ENCODE measurements at places on chromosomes 7 and 10. TPM values are rescaled to one million over a fixed set of nuclear protein-coding genes. Genes with fewer than 3 reads are reported as not detected.

SMARCD3 gene
- 4.1 TPM for total RNA-seq

DNA sequence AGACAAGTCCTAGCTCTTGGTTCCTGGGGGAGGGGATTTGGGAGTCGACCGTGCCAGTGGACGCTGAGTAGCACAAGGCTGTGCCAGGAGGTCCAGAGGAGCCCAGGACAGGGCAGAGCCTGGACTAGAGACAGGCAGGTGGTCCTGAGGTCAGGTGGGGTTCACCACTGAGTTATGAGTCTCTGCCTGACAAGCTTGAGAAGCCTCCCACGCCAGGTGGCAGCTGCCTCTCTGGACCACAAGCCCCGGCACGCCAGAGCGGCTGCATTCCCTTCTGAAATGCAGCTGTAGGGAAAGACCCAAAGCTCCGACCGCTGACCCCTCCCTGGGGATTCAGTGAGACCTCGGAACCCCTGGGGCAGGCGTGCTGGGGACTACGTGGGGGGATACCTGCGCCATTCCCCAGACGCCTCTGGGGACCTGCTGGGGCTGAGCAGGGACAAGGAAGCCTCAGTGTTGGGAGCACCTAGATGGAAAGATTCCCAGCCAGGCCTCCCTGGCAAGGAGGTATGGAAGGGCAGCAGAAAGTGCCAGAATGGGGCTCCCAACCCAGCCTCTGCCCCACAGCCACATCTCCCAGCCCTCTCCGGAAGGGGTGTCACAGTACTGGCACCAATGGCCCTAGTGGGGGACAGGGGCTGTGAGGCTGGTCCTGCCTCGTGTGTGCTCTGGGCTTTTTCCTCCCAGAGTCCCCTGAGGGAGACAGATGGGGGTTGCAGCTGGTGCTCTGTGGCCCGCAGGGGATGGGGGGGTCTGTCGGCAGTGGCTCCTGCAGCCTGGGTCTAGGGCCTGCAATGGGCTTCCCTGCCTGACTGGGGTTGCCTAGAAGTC lies 29.0 kb downstream of the PDGFA start:
- DNase-seq = no peak
- H3K4me3 ChIP-seq = no peak overlapping the region
- no peaks in the 10 kb centered on the region for H3K4me1 ChIP-seq
- H3K36me3 ChIP-seq = no peaks in the 10 kb centered on the region

GRCh38 chr10:101394524-101395133 lies 40.7 kb downstream of the BTRC start:
- H3K27me3 ChIP-seq = no peaks in the 10 kb centered on the region
- no peak overlapping the region for H3K27ac ChIP-seq
- H3K36me3 ChIP-seq = peaks cover 2% of the 10 kb centered on the region
- no peak overlapping the region for H3K4me3 ChIP-seq

GRCh38 chr10:98338318-98338717 lies 70.3 kb upstream of the LOXL4 start:
- no peaks in the 10 kb centered on the region for H3K4me1 ChIP-seq
- H3K27me3 ChIP-seq = peaks cover 38% of the 10 kb centered on the region
- no peak for DNase-seq
- H3K4me3 ChIP-seq = no peak overlapping the region

DNA sequence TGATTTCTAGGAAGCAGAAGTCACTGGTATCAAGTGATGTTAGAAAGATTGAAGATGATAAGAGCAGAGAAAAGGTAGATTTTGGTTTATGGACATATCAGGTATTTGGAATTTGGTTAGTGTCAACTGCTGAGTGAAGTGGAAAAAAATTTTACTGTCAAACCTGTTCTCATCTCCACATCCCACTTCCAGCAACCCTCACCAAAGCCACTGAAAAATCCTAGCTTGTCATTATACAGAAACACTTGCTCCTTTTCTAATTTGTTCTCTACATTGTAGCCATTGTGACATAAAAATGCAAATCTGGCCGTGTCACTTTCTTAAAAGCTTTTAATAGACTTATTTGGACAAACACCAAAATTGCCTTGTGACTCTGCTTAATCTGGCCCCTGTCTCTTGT lies 54.0 kb downstream of the TRIM24 start:
- H3K4me3 ChIP-seq = no peak overlapping the region
- DNase-seq = no peak
- H3K4me1 ChIP-seq = peaks cover 7% of the 10 kb centered on the region
- H3K27me3 ChIP-seq = no peaks in the 10 kb centered on the region
- peaks cover 78% of the 10 kb centered on the region for H3K36me3 ChIP-seq

DNA sequence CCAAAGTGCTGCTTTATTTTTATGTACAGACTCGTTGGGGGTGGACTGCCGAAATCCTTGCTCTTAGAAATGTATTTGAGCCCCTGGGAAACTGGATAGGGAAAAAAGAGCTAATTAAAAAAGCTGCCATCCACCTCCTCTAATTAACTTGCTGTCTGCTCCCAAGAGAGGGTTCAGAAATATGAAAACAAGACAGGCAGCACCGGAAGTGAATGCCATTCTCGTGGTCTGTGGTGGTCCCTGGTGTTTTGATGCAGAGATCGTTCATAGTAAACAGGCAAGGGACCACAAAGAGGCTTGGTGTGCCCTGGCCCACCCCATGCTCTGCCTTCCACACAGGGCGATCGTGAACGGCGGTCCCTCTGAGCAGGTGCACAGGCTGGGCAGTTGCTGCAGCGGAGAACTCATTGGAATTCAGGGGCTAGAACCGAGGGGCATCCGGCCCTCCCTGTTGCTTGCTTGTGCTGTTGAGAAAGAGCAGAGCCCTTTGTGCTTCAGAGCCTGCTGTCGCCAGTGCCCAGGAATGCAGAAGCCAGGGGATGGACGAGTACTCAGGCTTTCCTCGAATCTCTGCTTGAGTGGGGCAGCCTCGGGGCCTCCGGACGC lies 79.1 kb upstream of the BTBD16 start:
- H3K4me1 ChIP-seq = no peaks in the 10 kb centered on the region
- H3K36me3 ChIP-seq = no peaks in the 10 kb centered on the region
- H3K4me3 ChIP-seq = no peak overlapping the region

DNA sequence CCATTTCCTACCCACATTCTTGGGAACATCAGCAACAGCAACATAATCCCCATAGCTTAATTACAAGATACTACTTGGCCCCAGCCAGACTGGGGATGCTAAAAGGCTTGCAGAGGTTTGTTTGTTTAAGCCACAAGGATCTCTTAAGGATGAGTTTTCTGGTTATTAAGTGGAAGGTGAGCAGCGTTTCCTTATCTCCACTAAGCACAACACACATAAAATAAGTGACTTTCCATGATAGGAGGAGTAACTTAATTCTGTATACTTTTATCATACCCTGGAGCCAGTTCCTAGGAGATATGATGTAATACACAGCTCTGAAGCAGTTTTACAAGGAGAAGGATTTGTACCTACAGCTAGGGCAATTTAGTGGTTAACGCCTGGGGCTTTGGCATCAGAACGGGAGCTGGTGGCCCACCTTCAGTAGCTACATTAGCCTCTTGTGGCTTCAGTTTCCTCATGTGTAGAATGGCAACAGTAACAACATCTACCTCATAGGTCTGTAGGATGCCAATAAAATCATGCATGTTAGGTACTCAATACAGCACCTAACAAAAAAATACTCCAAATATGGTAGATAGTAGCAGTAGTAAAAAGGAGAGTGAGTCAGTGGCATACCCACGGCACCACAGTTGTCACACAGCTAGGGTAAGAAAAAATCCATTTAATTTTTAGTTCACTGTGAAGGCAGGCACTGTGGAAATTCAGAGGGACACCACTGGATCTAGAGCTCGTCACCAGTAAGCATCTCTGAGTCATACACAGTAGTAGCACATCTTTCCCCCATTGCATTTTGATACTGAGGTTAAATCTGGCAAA lies 55.2 kb downstream of the DOCK4 start:
- no peak overlapping the region for H3K27ac ChIP-seq
- DNase-seq = no peak
- H3K4me3 ChIP-seq = no peak overlapping the region
- H3K36me3 ChIP-seq = no peaks in the 10 kb centered on the region
- H3K4me1 ChIP-seq = no peaks in the 10 kb centered on the region

OR6B1 gene
- total RNA-seq = not detected

LRIT1 gene
- total RNA-seq = not detected

DHTKD1 gene
- total RNA-seq = 10.4 TPM

DNA sequence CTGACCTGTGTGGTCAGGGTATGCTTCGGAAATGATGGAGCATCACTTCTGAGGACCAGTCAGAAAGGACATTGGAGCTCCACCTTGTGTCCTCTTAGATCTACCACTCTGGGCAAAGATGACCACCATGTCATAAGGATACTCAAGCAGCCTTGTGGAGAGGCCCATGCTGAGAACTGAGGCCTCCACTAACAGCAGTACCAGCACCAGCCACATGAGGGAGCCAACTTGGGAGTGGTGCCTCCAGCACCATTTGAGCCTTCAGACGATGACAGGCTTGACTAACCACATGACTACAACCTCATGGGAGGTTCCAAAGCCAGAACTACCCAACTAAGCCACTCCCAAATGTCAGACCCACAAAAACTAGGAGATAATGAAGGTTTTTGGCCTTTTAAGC lies 116.0 kb downstream of the NPTX2 start:
- no peaks in the 10 kb centered on the region for H3K4me1 ChIP-seq
- no peak overlapping the region for H3K27ac ChIP-seq
- H3K27me3 ChIP-seq = peaks cover 4% of the 10 kb centered on the region

DNA sequence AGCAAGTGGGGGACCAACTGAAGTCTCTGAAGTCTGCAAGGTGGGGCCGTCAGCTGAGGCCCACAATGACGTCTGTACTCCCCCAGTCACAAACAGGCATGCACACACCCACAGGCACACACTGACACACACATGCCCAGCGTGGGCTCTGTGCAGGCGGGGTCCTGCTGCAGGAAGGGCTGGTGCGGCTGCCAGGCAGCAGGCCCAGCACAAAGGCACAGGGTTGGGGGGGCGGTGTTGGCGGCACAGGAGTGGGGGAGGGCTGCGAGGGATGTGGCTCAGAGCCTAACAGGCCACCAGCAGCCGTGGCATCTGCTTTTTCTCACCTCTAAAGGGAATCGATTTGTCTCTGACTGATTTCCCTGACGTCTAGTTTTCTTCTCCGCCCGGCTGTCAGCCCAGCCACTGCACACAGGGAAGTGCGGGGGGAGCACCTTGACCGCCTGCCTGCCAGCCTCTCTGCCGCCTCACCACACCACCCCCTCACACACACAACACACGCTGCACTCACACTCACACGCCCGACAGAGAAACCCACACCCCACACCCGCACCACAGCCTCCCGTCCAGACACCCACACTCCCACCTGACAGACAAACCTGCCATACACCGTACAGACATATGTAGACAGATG lies 43.5 kb upstream of the ZMIZ1 start:
- H3K36me3 ChIP-seq = no peaks in the 10 kb centered on the region
- no peaks in the 10 kb centered on the region for H3K27me3 ChIP-seq
- peak; percentile 55 for DNase-seq
- no peak overlapping the region for H3K27ac ChIP-seq
- no peak overlapping the region for H3K4me3 ChIP-seq
- peaks cover 31% of the 10 kb centered on the region for H3K4me1 ChIP-seq

- no peak overlapping the region for H3K27ac ChIP-seq
- DNase-seq = no peak
- H3K4me3 ChIP-seq = no peak overlapping the region
- H3K27me3 ChIP-seq = no peaks in the 10 kb centered on the region
These were observed 469.2 kb downstream of the ADRA2A start for GRCh38 chr10:111545861-111546605.

GRCh38 chr7:57305192-57305748 lies 144.7 kb upstream of the ZNF716 start:
- no peak overlapping the region for H3K4me3 ChIP-seq
- H3K36me3 ChIP-seq = no peaks in the 10 kb centered on the region
- no peaks in the 10 kb centered on the region for H3K4me1 ChIP-seq

HMX3 gene
- total RNA-seq = 0.24 TPM

GRCh38 chr10:83543691-83544462 lies 595.4 kb upstream of the GHITM start:
- no peaks in the 10 kb centered on the region for H3K36me3 ChIP-seq
- no peak for DNase-seq
- H3K27me3 ChIP-seq = no peaks in the 10 kb centered on the region
- no peaks in the 10 kb centered on the region for H3K4me1 ChIP-seq

NRG3 gene
- total RNA-seq = not detected

GRCh38 chr10:58438986-58439385 lies 53.8 kb downstream of the TFAM start:
- H3K27ac ChIP-seq = no peak overlapping the region
- no peaks in the 10 kb centered on the region for H3K36me3 ChIP-seq
- no peak for DNase-seq

DNA sequence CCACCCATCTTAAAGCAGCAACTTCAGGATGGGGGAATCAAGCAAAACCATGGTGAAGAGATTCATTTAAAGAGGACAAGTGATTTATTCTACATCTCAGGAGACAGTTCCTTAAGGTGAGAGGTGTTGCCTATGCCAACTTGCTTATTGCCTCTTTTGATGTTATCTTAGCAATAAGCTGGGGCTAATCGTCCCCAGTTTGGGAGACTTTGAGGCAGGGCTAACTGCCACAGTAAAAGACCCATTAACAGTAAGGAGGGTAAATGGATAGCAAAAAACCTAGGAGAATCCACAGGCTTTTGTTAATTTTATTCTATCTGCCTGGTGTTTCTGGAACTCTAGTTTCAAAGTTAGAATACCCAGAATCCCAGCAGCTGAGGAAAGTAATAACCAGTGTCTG lies 22.1 kb upstream of the HERPUD2 start:
- DNase-seq = no peak
- no peaks in the 10 kb centered on the region for H3K36me3 ChIP-seq
- no peak overlapping the region for H3K4me3 ChIP-seq
- peaks cover 4% of the 10 kb centered on the region for H3K4me1 ChIP-seq

DNA sequence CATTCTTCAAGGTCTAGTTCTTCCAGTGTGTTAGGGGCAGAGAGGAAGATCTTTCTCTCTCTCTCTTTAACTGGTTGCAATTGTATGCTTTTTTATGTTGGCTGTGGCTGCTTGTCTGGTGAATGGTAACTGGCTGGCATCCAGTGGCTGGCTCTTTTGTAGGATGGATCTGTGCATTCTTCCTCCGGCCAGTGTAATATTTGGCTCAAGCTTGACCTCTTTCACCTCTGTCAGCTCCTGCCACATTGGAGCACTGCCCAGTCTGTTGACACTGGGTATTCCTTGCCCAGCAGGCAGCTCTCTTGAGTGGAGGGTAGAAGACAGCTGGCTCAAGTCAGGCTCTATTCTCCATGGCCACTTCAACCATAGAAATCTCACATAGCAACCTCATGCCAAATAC lies 528.3 kb downstream of the PHTF2 start:
- H3K27me3 ChIP-seq = no peaks in the 10 kb centered on the region
- DNase-seq = no peak
- no peaks in the 10 kb centered on the region for H3K36me3 ChIP-seq

SEMA3C gene
- not detected for total RNA-seq

- no peak overlapping the region for H3K27ac ChIP-seq
- no peaks in the 10 kb centered on the region for H3K4me1 ChIP-seq
- no peak for DNase-seq
- no peaks in the 10 kb centered on the region for H3K36me3 ChIP-seq
- H3K4me3 ChIP-seq = no peak overlapping the region
These were observed 176.3 kb downstream of the DGKI start for GRCh38 chr7:137670222-137671064.

GHRHR gene
- not detected for total RNA-seq

GRCh38 chr10:87862679-87863052 lies 667 bp downstream of the KLLN start:
- no peaks in the 10 kb centered on the region for H3K27me3 ChIP-seq
- H3K36me3 ChIP-seq = peaks cover 21% of the 10 kb centered on the region
- no peak for DNase-seq
- H3K27ac ChIP-seq = peak overlapping the region; percentile 92
- H3K4me1 ChIP-seq = peaks cover 32% of the 10 kb centered on the region
- peak overlapping the region; percentile 88 for H3K4me3 ChIP-seq
